ENCODE measurements at places on chromosomes 2 and 18. TPM values are rescaled to one million over a fixed set of nuclear protein-coding genes. Genes with fewer than 3 reads are reported as not detected.

- DNase-seq: no peak
These were observed 145.9 kb upstream of the FHL2 start for GRCh38 chr2:105544591-105545377.

DNA sequence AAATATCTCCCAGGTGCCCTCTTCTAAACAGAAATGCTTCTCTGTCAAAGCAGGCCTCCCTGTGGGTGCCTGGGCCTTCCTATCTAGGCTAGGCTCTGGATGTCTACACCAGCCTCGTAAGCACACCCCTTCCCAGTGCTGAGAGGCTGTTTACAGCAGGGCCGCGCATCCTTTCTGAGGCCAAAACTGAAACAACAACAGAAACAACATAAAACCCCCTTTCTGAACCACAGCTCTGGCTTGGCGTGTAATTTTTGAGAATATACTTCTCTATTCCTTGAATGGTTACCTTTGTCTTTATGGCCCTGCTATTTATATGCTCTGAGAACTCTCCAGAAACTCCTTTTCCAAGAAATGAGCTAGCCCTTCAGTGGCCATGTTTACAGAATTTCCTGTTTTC, 118.4 kb downstream of the BCL2L11 start:
- DNase-seq: no peak

- peak; percentile 80 for DNase-seq
These were observed 517.9 kb upstream of the SPHKAP start for GRCh38 chr2:228699400-228699799.

DNA sequence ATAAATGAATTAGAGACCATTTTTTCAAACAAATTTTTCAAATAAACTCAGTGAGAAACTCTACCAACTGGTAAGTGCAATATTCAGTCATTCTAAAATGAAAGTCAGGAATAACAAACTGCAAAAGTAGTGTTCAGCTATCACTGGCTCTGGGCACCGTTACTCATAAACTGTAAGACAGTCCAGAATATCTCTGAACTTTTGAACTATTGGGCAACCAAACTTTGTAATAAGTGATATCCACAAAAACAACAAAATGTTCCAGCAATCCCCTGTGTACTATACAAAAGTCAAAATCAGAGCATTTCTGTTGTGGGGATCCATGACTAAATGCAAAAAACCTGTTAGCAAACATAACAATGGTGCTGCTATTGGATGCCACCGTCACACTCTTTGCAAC, 56.3 kb downstream of the SLC25A12 start:
- no peak for DNase-seq

DNA sequence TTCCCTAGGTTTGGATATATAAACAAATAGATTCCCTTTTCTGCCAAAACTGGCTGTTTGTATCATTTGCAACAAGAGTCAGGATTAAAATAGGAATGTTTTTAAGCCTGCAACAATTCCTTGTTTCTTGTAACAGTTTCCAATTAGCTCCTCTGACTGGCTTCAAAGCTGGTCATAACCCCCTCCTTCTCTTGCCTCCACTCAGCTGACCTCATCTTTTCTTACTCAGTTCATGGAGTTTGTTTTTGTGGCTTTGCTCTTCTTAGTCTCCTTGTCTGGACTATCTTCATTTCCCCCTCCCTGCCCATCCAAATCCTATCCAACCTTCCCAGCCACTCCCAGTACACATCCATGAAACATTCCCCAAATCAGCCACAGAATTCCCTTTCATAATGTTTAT, 14.3 kb upstream of the RAPH1 start:
- no peak for DNase-seq

DNA sequence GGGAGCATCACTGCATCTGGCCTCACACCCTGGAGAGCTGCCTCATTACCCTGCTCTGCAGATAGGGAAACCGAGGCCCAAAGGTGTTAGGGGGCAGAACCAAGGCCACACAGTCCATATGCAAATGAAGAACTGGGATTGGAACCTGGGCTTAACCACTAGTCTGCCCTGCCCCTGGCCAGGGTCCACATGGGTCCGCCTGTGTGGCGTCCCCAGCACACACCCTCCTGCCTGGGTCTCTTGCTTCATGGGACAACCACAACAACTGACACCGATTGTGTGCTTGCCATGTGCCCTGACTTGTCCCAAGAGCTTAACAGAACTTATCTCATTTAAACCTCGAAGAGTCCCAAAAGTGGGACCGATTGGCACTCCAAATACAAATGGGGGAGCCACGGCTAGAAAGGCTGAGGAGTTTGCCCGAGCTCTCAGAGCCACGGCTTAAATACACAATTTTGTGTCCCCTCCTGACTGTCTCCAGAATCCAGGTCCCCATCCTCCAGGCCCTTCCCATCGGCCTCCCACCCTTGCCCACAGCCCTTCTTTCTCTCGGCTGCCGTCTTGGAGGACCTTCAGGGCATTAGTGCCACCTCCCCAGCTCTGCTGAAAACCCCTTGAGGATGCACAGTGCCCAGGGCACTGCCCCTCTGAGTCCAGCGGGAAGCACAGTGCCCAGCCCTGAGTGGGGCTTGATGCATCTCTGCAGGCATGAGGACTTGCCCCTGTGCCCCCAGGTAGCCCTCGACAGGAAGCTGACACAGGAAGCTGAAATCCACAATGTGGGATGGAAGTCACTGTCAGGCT, 5.8 kb upstream of the DUSP2 start:
- DNase-seq: no peak

- no peak for DNase-seq
These were observed 51.1 kb downstream of the POLR1A start for GRCh38 chr2:86054535-86055082.

DNA sequence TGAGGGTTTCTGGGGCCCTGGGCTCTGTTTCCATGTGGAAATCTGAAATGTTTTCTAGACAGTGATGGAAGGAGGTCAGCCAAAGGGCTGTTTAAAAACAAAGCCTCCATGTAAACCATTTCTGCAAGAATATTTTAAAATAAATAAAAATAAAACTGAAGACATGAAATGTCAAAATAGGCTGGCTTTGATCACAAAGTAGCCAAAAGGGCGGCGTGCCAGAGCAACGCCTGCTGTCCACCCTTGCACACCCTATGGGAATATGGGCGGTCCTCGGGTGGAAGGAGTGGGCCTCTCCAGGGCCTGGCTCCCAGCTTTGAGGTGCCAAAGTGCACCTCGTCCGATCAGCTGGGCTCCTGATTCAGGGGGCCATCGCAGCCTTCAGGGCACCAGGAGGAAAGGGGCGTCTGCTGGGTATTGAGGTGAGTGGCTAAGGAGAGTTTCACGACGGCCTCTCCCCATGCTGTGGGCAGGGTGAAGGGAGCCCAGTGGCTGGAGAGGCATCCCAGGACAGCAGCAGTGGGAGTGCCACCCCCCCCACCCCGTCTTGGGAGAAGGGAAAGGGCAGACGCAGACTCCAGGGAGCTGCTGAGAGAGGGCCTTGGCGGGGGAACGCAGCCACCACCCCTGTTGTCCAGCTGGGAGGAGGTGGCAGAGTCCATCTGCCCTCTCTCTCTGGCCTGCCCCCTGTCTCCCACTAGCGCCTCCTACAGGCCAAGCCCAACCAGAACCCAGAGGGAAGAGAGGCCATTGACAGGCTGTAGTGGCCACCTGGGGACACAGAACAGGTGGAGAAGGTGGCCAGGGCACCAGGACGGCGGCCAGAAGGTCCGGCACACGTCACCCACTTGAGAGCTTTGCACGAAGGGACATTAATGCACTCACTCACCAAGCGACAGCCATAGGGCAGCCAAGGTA, 5.7 kb upstream of the ERFE start:
- DNase-seq: no peak

Gene INPP5D
- 3.7 TPM for polyA plus RNA-seq

Gene BIRC6
- polyA plus RNA-seq: 8.7 TPM

Gene DPP10
- polyA plus RNA-seq: 4.7 TPM
